ENCODE measurements at places on chromosomes 11 and 22. TPM values are rescaled to one million over a fixed set of nuclear protein-coding genes. Genes with fewer than 3 reads are reported as not detected.
A peak's percentile ranks its signal among the peaks of the same experiment; 100 is the strongest.

- no peak for DNase-seq
- H3K27me3 ChIP-seq = peaks cover 77% of the 10 kb centered on the region
- H3K4me3 ChIP-seq = no peak overlapping the region
- no peak overlapping the region for H3K27ac ChIP-seq
Observed at GRCh38 chr11:36373016-36374010, 77.2 kb downstream of the PRR5L start.

DNA sequence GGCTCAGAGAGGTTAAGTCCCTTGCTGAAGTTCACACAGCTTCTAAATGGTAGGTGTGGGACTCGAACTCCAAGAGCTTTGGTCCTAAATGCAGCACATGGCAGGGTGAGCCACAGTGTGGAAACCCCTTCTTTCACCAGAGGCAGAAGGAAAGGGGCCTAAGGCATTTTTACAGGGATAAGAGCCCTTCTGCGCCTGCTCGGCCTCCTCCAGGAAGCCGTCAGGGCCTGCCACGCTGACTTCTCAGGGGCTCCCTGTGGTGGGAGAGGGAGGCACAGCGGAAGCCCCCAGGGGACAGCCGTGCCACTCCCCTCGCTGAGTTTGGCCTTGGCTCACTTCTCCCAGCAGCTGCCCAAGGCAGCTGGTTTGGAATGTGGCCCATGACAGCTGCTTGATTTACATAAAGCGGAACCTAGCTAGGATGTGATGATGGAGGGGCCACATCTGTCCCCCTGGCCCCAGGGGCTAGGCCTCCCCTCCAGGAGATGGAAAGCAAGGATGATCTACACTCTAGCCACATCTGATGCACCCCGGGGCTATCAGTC, 35.4 kb downstream of the CD82 start:
- no peaks in the 10 kb centered on the region for H3K27me3 ChIP-seq
- peak overlapping the region; percentile 77 for H3K27ac ChIP-seq
- DNase-seq = peak; percentile 56
- H3K4me1 ChIP-seq = peaks cover 78% of the 10 kb centered on the region

CTSC gene
- total RNA-seq = 20.0 TPM

ZBTB3 gene
- 9.5 TPM for total RNA-seq

SLC15A3 gene
- 15.4 TPM for total RNA-seq
